Stimulated activated CD4-positive, alpha-beta T cell treated with anti-CD3 and anti-CD28 coated beads, TNF-alpha, amount 100 ng/mL, for 1 hour (primary cell): ENCODE measurements at places on chromosomes 4 and X.

DNA sequence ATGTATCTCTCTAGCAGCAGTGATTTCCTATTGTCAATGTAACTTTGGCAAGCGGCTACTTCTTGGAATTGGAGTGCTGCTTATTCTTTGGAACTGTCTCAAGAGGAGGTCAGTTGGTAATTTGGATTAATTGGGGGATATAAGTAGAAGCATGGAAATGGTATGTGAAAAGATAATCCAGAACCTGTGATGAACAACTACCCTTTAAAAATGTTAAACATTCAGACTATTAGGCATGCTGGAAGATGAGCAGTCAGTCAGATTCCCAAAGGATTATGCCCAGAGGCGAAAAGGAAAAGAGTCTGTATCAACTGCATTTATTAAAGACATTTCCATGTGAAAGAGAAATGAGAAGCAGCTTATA, 62.5 kb downstream of the SEC24D start:
- no peak for DNase-seq

GRCh38 chrX:7512845-7513244, 330.1 kb upstream of the VCX start:
- DNase-seq: no peak

GRCh38 chr4:98652996-98653395, 5.4 kb downstream of the TSPAN5 start:
- no peak for DNase-seq

DNA sequence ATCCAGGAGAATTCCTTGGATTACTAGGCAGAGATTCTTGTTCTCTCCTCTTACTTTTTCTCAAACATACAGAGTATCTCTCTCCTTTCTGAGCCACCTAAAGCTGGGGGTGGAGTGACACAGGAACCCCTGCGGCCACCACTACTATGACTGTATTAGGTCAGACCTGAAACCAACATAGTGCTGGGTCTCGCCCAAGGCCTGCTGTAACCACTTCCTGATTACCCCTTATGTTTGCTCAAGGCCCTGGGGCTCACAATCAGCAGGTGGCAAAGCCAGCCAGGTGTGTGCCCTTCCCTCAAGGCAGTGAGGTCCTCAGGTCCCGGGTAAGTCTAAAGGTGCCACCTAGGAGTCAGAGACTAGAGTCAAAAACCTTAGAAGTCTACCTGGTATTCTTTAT, 166.4 kb downstream of the PARM1 start:
- DNase-seq: no peak
